ENCODE measurements at places on chromosomes 1 and 21.

GRCh38 chr21:38440746-38441145 is 57.5 kb downstream of the ERG start:
- no peak for DNase-seq

DNA sequence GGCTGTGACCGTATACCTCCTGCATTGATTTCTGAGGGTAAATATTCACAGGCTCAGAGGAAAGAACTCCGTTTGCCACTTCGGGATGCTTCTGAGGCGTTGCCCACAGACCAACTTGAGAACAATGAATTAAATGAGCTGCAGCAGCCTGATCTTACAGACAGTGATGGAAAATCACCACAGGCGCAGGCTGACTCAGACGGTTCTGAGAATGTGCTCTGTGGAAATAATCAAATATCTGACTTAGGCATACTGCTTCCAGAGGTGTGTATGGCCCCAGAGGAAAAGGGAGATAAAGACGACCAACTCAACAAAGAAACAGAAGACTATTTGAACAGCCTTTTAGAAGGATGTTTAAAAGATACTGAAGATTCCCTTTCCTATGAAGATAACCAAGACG is 76.7 kb upstream of the SCCPDH start:
- DNase-seq: no peak

- no peak for DNase-seq
Observed at GRCh38 chr1:125066385-125066784, 3881.6 kb downstream of the SRGAP2C start.

DNA sequence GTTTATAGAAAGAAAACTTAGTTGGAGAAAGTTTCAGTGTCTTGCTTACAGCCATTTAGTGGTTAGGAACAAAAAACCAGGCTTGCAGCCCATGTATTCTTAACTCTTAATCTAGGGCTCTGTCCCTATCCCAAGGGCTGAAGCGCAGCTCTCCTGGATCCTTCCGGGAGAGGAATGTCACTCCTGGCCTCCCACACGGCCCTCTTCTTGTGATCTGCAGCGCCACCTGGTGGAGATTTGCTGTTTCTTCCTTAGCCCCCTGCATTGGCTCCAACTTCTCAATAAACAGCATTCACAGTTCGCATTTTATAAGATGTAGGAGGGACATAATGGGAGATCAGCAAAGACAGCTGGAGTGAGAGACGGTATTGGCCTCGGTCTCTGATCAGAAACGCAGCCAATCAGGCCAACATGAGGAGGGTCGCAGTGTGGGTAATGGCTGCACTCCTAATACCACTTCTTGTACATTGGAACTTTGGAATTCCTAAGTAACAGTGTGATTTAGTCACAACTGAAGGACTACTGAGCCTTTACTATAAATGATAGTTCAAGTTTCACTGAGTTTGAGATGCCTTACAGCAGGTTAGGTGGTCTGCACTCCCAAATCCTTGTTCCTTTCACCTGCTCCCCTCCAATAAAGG is 283.4 kb downstream of the ASTN1 start:
- DNase-seq: peak; percentile 62

- no peak for DNase-seq
Observed at GRCh38 chr1:18288722-18289121, 181.1 kb downstream of the IGSF21 start.

DNA sequence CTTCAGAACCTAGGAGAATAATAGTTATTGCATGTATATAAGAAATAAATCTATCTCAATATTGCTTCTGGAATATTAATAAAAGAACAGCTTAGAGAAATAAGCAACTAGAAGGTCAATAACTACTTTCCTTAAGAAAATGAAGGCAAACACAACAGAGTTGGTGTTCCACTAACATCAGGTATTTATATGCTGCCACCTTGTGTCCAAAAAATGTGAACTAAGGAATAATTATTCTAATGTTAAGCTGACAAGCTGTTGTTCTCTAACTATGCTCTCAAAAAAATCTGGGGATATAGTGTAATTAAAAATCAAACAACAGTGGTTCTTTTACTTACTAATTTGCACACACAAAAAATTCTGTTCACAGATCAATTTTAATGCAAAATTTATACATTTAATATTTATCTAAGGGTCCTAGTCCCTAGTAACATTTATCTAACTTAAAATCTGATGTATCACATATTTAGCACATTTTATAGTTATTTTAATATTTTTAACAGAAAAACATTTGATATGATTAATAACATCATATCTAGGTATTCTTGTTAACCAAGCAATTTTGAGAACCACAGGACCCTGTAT is 39.6 kb downstream of the UCHL5 start:
- DNase-seq: no peak

- DNase-seq: no peak
Observed at GRCh38 chr1:209823143-209824041, 4.4 kb upstream of the UTP25 start.
